ENCODE measurements at places on chromosomes 6 and 20.
A peak's percentile ranks its signal among the peaks of the same experiment; 100 is the strongest.

DNA sequence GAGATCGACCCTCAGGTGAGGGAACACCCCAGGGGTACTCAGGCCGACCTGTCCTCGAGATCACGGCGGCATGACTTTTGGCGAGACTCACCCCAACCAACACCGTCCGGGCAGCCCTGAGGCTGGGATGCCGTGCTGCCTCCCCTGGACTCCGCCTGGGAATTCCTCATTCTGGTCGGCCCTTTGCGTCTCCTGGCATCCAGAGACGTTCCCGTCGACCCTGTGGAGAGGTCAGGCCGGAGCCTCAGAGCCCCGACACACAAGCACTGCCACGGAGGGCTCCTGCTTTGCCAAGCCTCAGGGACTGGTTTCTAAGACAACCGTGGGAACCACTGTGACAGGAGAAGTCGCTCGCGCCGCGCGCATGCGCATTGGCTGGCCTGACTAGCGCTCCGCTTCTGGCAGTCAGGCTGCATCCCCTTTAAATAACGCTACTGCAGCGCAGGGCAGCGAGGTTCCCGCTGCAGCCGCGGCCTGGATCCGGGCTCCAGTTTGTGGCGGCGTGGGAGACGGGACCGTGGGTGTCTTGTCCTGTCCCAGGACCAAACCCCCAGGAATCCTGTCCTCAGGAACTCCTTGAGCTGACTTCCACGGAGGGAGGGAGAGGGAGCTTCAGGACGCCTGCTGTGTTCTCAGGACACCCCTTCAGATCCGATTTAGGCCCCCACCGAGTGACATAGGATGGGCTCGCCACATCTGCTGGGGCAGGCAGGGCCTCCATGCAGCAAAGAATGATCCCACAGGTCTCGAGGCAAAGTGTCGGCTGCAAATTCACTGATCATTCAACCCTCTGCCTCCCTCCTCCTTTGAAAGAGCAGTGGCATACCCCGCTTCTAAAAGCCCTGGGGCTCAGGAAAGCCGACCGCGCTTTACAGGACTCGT is 163.2 kb upstream of the ZNF337 start:
- DNase-seq: peak; percentile 77

DNA sequence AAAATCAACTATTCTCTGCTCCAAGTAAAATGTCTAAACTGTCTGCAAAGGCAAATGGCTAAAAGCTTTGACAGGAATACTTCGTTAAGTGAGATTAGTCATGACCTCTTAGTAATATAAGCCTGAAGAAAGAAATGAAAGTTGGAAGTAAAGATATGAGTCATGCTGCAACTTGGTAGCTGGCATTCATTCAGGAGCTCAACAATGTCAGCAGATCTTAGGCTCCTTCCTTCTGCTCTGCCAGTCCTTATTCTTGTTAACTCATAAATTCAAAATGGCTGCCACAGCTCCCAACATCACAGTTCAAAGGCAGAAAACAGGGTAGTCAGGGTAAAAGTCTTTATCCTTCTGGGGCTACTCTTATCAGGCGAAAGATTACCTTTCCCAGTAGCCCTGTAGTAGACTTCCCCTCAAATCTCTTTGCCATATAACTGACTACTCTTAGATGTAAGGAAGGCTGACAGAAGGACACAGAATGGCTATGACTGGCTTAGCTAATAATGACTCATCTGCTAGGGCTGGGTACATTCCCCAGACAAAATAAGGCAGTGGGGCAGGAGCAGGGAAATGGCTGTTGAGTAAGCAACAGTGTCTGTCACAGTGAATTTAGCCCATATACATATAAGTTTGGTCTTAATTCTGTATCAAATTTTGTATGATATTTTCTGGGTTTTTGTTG is 24.4 kb upstream of the C6orf62 start:
- DNase-seq: no peak

DNA sequence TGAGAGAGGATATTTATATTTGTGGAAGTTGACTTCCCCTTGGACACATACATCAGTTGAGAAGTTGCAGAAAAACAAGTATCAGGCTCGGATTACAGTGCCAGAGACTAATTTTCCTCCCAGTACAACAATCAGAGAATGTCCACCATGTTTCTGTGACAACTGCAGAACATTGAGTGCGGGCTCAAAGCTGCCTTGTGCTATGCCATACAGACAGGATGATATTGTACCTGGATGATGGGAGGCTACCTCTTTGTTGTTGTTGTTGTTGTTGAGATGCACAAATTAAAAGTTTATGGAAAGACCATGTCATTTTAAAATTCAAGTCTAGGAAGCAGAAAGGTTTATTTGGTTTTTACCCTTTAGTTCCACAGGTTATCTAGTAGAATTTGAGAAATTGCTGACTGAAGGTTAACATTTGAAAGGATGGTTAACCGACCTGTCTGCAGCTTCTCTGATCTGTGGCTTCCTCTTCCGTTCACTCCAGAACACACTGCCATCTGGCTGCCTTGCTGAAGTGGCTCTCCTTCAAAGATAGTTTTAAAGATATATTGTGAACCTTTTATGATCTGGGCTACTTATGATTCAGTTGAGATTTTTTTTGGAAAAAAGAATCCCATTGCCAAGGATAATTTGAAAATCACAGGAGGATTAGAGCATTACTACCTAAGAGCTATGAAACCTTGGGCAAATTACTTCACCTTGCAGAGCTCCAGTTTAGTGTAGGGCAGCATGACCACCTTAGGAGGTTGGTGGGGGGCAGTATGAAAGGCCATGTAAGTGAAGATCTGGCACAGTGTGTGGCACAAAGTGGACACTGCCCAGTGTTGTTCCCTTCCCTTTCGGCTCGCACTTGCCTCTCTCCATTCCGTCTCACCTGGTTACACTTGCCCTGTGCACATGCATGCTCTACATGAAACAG is 15.9 kb downstream of the TMEM200A start:
- DNase-seq: no peak

DNA sequence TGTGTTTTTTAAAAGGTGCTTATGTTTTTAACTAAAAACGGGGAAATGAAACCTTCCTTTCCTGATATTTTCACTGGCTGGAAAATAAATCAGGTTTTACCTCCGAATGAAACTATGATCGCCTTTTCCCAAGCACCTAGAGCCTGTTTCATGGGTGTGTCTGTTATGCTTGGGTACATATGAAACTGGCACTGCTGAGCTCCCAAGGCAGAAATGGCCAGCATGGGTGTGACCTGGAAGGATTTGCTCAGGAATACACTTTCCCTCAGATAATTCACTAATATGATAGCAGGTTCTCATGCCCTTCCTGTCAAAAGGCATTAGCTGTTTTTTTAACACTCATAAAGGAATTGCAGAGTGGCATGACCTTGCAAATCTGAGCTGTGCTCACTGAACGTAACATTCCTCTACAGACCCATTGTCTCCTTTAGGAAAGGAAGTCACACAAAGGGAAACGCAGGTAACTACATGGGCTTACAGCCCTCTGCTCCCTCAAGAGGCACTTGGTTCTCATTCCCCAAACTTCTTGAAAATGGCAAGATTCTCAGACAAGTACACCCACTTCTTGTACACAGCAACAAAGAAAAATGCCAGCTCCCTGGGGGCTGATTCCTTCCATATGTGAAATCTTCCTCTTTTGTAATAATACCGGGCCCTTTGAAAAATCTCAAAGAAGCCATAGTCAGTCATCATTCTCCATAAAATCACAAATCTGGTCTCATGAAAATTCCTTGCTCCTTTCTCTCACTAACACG is 72.7 kb downstream of the METTL24 start:
- peak; percentile 26 for DNase-seq

DNA sequence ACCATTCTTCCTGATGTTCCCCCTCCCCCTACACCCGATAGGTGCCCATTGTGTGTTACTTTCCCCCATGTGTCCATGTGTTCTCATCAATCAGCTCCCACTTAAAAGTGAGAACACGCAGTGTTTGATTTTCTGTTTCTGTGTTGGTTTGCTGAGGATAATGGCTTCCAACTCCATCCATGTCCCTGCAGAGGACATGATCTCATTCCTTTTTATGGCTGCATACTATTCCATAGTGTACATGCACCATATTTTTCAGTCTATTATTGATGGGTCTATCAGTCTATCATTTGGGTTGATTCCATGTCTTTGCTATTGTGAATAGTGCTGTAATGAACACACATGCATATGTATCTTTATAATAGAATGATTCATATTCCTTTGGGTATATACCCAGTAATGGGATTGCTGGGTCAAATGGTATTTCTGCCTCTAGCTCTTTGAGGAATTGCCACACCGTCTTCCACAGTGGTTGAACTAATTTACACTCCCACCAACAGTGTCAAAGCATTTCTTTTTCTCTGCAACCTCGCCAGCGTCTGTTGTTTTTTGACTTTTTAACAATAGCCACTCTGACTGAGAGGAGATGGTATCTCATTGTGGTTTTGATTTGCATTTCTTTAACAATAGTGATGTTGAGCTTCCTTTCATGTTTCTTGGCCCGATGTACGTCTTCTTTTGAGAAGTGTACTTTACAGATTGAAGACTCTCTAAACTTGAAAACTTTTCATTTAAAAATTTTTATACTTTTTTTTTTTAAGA is 41.0 kb upstream of the GCNT2 start:
- no peak for DNase-seq

- DNase-seq: no peak
Observed at GRCh38 chr6:105320765-105321164, 82.1 kb downstream of the PREP start.

- DNase-seq: no peak
Observed at GRCh38 chr20:25277051-25277801, 29.3 kb downstream of the PYGB start.

GRCh38 chr6:132690678-132691077 is 23.2 kb downstream of the VNN1 start:
- DNase-seq: no peak

DNA sequence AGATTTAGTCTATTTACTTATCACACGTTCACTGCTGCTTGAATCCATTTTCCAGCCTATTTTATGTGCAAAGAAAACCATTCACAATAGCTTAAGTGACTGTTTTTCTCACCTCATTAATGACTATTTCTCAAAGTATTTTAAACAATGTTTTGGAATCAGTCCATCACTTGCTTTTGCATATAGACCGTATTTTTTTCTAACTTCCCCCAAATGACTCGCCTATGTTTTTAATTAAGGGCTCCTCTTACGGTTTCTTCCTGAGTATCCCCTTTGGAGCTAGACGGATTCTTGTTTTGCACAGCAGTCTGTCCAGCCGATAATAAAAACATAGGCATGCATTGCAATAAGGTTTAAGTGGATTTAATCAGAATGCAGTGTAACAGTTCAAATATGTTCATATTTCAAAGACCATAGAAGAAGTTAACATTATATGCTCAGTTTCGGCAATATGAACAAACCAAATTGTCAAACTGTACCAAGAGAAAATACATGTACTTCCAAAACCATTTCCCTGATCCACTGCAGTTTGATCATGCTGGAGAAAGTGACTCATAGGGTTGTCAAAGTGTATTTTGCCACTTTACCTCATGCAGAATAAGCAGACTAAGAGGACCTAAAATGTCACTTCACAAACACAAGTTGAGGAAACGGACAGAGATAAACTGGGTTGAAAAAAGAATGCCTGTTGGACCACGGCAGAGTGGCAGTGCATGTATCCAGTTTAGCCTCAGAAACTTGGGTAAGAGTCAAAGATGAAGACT is 66.4 kb downstream of the HMGN3 start:
- DNase-seq: no peak

- no peak for DNase-seq
Observed at GRCh38 chr6:118494091-118494490, 54.0 kb upstream of the PLN start.

DNA sequence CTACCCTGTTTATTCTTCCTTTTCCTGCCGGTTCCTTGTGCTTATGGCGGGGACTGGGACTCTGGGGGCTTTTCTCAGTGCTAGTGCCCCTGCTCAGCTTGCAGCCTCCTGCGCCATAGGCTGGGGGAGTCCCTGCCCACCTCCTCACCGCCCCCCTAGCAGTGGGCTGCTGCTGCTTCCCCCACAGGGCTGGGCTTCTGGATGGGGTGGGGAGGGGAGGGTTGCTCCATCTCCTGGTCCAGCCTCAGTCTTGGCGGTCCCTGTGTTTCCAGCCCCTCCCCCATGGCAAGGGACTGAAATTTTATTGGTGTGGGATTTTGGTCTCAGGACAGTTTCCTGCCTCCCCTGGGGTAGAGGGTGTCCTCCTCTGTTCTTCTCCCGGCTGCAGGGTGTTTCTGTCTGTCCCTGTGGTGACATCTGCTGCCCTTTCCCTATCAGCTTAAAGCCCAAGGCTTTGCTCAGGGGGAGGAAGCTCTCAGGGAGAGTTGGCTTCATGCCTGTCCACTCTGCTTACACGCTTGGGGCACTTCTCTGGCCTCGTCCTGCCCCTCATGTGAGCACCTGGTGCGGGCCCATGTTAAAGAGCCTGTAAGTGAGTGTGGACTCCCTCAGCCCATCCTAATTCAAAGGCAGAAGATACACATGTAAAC is 100.6 kb downstream of the HIVEP1 start:
- no peak for DNase-seq

DNA sequence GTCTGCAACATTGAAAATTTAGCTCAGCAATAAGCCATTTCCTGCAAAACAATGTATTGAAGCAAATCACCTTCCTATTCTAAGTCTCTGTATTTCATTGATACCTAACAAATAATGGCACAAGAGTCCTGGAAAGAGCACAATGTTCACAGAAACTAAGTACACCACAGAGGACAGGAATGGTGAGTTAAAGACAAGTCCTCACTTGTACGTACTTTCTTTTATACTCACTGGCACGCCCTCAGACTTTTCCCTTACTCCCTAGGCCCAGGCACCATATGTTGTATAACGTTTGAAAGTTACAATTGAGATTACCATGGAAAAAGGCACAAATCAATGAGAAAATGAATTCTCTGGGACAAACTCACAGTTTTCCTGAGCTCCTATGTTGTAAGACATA is 683.0 kb upstream of the MANEA start:
- no peak for DNase-seq

DNA sequence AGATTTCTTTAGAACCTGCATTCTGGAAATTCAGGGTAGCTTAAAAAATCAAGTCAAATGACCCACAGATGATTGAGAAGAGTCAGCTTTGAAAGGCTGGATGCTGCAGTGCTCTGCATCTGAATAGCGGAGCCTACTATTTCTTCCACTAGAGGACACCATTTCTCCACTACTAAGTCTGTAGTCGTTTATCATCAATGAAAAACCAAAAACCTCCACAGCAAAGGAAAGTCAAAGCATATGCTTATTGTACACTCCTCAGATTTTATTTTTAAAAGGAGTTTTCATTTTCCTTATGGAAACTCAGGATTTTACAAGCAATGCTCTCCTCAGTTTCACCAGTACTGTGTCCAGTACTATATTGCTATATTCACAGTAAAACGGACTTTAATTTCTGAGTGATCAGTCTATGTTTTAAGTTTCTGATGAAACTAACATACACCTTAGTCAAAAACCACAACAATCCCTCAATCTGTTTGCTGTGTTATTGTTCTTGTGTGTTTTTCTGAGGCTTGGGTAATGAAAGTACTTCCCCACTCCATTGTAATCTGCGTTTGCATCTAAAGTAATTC is 50.5 kb upstream of the ENPP5 start:
- DNase-seq: peak; percentile 88

- no peak for DNase-seq
Observed at GRCh38 chr6:167235005-167235404, 56.1 kb upstream of the UNC93A start.

DNA sequence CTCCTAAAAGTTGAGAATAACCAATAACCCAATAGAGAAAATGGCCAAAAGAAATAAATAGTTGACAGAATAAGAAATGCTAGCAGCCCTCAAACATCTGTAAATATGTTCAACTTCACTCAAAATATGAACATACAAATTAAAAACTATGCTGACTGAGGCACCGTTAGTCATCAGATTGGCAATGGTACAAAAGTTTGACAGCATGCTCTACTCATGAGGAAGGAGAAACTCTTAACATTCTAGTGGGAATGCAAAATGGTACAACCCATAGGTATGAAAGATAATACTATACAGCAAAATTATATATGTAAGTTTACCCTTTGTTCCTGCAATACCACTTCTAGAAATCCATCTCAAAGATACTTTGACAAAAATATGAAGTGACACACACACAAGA is 1.6 kb upstream of the ZSCAN12 start:
- DNase-seq: no peak

Data from spinal cord (tissue), 10 donors.